ENCODE measurements at places on chromosomes 1 and 21. TPM values are rescaled to one million over a fixed set of nuclear protein-coding genes. Genes with fewer than 3 reads are reported as not detected.

The SDE2 gene
- 28.5 TPM for total RNA-seq

The FAM163A gene
- total RNA-seq = not detected

The NPHS2 gene
- not detected for total RNA-seq

The CLDN14 gene
- not detected for total RNA-seq

The PARP1 gene
- total RNA-seq = 70.0 TPM

The TNFSF4 gene
- total RNA-seq = not detected

The REN gene
- total RNA-seq = not detected

The RHBDL2 gene
- 26.6 TPM for total RNA-seq

Data from suprapubic skin (tissue), 4 donors.